ENCODE measurements at places on chromosomes 16 and 17. TPM values are rescaled to one million over a fixed set of nuclear protein-coding genes. Genes with fewer than 3 reads are reported as not detected.

DNA sequence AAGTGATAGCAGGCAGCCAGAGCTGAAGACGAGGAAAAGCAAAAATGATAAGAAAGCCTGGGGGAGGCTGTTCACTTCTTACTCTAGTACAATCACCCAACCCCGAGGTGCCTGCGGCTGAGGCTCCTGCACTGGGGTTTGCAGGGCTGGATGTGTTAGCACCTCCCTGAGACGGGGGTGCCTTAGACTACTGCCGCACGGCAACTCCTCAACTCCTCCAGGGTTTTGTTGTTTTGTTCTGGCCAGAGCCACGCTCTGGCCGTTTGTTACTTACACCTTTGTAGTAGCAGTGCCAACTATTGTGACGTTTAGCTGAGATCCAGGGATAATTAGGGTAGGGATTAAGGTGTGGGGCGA is 51.5 kb downstream of the LDHD start:
- H3K4me3 ChIP-seq = no peak overlapping the region
- peaks cover 62% of the 10 kb centered on the region for H3K4me1 ChIP-seq
- no peaks in the 10 kb centered on the region for H3K36me3 ChIP-seq
- no peak overlapping the region for H3K27ac ChIP-seq
- H3K27me3 ChIP-seq = no peaks in the 10 kb centered on the region

DNA sequence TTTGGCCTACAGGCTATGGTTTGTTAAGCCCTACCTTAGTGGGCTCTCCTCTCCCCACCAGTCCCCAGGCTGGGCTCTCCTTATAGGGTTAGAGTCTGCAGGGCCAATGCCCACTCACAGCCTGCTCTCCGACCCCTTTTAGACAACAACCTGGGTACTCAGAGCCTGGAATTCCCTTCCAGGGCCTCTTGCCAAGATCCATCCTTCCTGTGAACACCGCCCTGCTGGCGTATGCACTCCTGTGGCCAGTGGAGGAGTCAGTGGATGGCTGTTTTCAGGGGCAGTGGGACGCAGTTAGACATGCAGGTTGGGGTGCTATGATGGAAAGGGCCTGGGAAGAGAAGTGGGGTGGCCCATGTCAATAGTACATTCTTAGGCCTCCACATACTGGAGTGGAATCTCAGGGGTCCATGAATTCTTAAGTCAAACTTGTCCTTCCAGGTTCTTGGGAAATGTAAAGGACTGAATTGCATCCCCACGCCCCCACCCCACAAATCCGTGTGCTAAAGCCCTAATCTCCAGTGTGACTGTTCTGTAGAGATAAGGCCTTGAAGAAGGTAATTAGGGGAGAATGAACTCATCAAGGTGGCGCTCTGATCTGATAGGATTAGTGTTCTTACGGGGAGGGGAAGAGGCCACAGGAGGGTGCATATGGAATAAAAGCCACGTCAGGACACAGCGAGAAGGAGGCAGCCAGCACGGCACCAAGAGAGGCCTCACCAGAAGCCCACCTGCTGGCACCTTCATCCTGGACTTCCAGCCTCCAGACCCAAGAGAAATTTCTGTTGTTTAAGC is 81.6 kb upstream of the CACNG5 start:
- no peak overlapping the region for H3K27ac ChIP-seq
- DNase-seq = no peak
- H3K27me3 ChIP-seq = no peaks in the 10 kb centered on the region
- H3K36me3 ChIP-seq = no peaks in the 10 kb centered on the region

DNA sequence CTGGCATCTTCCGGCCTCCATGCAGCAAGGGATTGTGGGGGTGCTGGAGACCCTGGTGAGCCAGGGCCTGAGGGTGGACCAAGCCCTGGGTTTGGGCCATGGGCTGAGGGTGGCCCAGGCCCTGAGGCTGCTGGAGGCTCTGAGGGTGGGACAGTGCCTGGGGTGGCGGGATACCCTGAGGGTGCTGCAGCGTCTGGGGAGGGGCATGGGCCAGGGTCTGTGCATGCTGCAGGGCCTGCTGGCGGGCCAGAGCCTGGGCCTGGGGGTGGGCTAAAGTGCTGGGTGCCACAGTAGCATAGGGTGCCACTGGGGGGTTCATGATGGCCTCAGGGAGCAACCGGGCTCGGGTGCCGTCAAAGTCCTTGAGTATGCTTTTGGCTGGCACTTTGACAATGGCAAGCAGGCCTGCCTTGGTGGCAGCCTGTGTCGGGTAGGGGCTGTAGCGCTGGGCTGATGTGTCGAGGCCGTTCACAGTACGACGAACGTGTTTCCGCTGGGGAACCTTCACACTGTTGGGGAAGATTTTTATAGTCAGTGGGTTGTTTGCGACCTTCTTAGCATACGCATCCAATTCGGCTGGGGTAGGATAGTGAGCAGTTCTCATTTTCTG is 15.6 kb downstream of the TRAF4 start:
- DNase-seq = no peak
- no peaks in the 10 kb centered on the region for H3K36me3 ChIP-seq
- peaks cover 12% of the 10 kb centered on the region for H3K4me1 ChIP-seq
- H3K27me3 ChIP-seq = no peaks in the 10 kb centered on the region
- no peak overlapping the region for H3K4me3 ChIP-seq
- no peak overlapping the region for H3K27ac ChIP-seq

GRCh38 chr17:44360826-44361225 is 2.8 kb downstream of the FAM171A2 start:
- DNase-seq = no peak
- H3K36me3 ChIP-seq = no peaks in the 10 kb centered on the region
- no peak overlapping the region for H3K27ac ChIP-seq
- H3K4me3 ChIP-seq = no peak overlapping the region
- H3K27me3 ChIP-seq = peaks cover 5% of the 10 kb centered on the region

DNA sequence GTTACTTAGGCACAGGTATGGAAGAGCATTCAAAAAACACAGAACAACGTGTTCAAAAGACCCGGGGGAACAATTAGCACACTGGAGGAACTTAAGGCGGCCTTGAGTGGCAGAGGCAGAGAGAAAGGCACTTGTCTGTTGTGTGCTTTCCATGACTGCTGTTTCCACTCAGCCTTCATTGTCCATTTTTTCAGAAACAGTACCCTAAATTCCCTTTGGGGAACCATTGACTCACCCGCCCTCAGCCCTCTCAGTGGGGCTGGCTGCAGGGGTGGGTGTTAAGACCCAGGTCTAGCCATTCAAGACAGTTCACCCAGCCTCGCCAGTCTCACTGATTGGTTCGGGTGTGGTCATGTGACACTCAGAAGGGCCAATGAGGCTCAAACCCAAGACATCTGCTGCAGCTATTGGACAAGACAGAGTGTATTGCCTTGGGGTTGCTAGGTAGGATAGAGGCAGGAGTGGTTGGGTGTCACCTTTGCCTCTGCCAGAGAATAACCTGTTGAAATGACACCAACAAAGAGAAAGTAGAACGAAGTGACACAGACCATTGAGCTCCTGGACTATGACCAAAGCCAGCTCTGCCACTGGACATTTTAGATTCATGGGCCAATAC is 19.6 kb upstream of the CEP20 start:
- no peak overlapping the region for H3K4me3 ChIP-seq
- no peak for DNase-seq
- no peaks in the 10 kb centered on the region for H3K36me3 ChIP-seq
- no peak overlapping the region for H3K27ac ChIP-seq
- H3K4me1 ChIP-seq = no peaks in the 10 kb centered on the region
- H3K27me3 ChIP-seq = no peaks in the 10 kb centered on the region

GRCh38 chr17:76195281-76196096 is 44.8 kb downstream of the RNF157 start:
- DNase-seq = no peak
- H3K4me3 ChIP-seq = no peak overlapping the region
- H3K4me1 ChIP-seq = peaks cover 28% of the 10 kb centered on the region
- peak overlapping the region; percentile 94 for H3K27ac ChIP-seq
- no peaks in the 10 kb centered on the region for H3K27me3 ChIP-seq
- no peaks in the 10 kb centered on the region for H3K36me3 ChIP-seq

- no peak for DNase-seq
- H3K36me3 ChIP-seq = peaks cover 11% of the 10 kb centered on the region
- no peak overlapping the region for H3K27ac ChIP-seq
- H3K27me3 ChIP-seq = no peaks in the 10 kb centered on the region
- no peak overlapping the region for H3K4me3 ChIP-seq
- no peaks in the 10 kb centered on the region for H3K4me1 ChIP-seq
Observed at GRCh38 chr16:75175074-75175473, 26.8 kb downstream of the ZFP1 start.

DNA sequence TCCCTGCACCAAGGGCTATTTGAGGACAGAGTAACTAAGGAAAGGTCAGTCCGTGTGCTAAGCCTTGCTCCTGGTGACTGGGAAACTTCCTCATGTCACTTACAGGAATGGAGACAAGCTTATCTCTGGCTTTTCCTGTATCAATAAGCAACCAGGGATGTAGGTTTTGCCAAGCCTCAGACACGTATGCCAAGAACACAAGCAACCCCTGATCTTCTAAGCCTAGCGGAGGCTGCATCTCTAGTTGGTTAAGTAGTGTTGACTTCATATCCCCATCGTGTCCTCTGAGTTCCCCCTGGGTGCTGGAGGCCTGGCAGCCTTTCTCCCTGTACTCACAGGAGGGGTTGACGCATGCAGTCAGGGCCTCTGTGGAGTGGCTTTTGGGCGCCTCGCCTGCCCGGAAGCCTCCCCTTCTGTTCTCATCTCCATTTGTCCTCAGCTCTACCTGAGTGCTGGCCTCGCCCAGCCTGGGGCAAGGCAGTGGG is 1.4 kb upstream of the C1QTNF1 start:
- peak overlapping the region; percentile 83 for H3K27ac ChIP-seq
- DNase-seq = no peak
- H3K4me1 ChIP-seq = peaks cover 71% of the 10 kb centered on the region
- H3K4me3 ChIP-seq = no peak overlapping the region
- no peaks in the 10 kb centered on the region for H3K36me3 ChIP-seq

GRCh38 chr17:21817791-21818364 is 125.6 kb downstream of the KCNJ18 start:
- no peaks in the 10 kb centered on the region for H3K36me3 ChIP-seq
- H3K4me1 ChIP-seq = no peaks in the 10 kb centered on the region
- DNase-seq = no peak

DNA sequence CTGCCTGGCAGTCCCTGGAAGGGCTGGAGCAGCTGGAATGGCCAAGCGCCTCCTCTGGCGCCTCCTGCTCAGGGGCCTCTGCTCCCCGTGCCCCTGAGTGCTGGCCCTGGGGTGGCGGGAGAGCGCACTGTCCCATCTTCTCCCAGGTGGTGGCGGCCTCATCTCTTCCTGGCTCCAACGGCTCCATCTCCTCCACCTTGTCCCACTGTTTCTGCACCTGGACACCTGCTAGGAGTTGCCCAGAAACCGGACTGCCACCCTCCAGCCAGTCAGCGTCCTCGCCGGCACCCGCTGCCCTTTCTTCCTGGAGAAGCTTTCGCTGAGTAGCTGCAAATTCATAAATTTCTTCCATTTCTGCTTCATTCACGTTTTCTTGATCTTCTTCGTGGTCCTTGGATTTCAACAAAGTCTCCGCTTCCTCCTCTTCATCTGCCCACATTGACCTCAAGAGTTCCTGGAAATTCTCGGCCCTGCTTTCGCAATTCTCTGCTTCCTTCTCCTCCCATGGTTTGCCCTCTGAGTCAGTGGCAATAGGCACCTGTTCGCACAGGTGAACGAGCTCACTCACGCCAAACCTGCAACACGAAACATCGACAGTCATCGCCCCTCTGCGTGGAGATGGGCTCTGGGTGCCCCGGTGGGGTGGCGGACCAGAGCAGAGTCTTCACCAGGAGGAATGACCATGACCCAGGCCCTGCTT is 13.7 kb upstream of the NLRC3 start:
- no peak for DNase-seq
- H3K4me1 ChIP-seq = no peaks in the 10 kb centered on the region
- peaks cover 31% of the 10 kb centered on the region for H3K36me3 ChIP-seq
- H3K27ac ChIP-seq = no peak overlapping the region
- H3K4me3 ChIP-seq = no peak overlapping the region
- H3K27me3 ChIP-seq = no peaks in the 10 kb centered on the region

The LLGL1 gene
- total RNA-seq = 21.0 TPM

The DPEP3 gene
- not detected for total RNA-seq

The P2RX5 gene
- 45.0 TPM for total RNA-seq
